ENCODE measurements at places on chromosomes 2 and 18.

DNA sequence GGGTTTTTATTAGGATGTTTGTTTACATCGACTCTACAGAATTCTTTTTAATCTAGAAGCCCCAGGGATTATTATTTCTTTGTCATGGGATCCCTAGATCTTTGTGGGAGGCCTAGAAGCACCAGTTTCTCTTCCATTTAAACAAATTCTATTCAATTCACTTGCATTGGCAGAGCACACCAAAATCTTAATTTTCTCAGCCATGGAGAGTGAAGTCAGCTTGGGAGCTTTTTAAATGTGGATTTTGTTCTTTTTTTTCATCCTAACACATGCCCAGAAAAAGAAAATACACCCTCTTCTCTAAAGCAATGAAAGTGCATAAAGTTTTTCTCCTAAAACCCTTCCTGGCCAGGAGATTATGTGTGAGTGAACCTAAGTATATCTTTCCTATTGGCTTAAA is 38.5 kb downstream of the CDCA7 start:
- no peak for DNase-seq

- no peak for DNase-seq
Observed at GRCh38 chr2:160609346-160609745, 115.7 kb upstream of the RBMS1 start.

DNA sequence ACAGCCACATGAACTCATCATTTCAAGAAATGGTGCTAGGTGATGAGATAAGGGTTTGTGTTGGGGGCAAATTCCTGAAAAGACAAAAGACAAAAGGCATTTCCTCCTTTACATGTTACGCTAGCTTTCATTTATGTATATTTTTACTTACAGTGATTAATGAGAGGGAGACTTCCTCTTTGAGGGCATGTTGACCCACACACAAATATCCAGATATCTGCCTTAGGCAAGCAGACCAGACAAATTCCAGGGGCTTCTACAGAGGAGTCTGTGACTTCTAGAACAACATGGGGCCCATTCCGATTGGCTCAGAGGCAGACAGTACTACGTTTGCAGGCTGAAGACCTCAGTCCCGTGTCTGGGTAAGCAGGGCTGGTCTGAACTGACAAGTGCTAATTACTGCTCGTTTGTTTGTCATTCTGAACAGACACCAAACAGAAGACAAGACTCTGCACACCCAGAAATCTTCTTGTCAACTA is 74.8 kb upstream of the ST6GAL2 start:
- DNase-seq = no peak

GRCh38 chr2:162566666-162567065 is 222.7 kb downstream of the GCA start:
- no peak for DNase-seq

GRCh38 chr18:79911344-79912270 is 39.8 kb downstream of the SLC66A2 start:
- no peak for DNase-seq

DNA sequence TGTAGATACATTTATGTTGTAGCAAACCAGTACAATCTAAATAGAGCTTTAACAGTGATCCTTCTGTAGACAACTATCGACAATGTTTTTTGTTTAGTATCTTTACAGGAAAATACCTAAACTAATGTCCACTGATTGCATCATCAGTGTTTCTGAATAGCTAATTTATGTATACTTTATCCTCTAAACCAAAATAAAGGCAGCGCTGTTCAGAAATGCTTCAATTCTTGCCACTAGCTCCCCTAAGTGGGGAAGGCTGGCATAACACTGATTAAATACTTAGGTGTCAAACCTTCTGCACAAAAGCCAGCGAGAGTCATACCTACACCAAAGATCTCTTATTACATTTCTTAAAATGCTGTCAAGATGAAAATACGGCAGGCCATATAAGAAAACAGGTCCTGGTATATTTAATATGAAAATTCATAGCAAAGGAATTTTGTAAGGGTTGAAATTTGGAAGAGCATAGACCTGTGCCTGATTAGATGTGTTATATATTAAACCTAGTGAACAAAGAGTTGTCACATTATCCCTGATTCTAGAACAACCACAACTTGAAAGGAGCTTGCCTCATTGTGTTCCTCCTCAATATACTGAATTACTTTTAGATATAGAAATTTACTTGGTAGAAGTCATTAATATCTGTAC is 1693.4 kb upstream of the SLC39A10 start:
- no peak for DNase-seq

DNA sequence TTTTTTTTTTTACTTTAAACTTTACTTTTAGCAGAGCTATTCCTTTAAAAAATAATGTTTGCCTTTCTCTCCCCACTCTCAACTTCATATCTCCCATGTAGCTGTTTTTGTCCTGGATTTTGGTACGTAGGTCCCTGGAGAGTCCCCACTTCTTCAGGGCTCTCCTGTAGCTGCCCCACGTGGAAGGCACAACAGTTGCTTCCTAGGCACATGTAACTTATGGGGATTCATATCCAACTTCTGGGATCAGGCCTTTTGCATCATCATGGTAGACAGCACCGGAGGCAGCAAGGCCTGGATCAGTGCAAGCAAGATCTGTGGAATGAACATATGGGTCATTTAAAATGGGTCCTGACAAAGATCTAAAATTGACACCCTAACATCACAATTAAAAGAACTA is 95.7 kb downstream of the ACAA2 start:
- no peak for DNase-seq

- DNase-seq = no peak
Observed at GRCh38 chr2:192940767-192941166, 746.0 kb upstream of the TMEFF2 start.

DNA sequence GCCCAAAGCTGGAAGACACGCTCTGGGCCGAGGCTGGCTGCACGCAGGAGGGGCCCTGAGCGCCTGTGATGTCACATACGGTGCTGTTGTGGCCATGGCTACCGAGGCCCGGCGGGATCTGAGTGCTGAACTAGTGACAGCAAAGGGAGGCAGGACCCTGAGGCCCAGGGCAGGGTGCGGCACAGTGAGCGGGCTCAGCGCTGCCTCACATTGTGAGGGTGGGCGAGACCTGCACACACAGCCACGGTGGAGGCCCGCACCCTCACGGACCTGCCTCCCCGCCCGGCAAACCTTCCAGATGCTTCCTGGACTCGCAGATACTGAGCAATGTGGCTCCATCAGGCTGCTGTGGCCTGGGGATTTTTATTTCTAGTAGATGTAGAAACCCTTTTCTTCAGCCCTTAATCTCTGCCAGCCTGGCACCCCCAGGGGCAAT is 133.8 kb upstream of the CTDP1 start:
- no peak for DNase-seq

DNA sequence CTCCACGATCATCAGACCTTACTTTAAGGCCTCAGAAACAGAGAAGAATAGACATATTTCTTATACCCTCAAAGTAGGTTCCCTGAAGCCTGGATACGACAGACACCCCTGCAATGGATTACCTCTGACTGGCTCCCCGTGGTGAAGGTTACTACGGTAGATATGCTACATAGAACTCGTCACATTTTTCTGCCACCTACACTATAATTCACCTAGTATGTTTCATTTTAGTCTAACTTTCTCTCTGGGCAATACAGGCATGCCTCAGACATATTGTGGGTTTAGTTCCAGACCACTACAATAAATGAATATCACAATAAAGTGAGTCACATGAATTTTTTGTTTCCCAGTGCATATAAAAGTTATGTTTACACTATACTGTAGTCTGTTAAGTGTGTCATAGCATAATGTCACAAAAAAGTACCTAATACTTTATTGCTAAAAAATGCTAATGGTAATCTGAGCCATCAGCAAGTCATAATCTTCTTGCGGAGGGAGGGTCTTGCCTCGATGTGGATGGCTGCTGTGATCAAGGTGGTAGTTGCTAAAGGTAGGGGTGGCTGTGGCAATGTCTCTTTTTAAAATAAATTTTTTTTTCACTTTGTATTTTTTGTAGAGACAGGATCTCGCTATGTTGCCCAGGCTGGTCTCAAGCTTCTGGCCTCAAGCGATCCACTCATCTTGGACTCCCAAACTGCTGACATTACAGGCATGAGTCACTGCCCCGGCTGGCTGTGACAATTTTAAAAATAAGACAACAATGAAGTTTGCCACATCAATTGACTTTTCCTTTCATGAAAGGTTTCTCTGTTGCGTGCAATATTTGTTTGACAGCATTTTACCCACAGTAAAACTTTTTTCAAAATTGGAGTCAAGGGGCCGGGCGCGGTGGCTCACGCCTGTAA is 64.6 kb downstream of the TGIF1 start:
- DNase-seq = no peak

DNA sequence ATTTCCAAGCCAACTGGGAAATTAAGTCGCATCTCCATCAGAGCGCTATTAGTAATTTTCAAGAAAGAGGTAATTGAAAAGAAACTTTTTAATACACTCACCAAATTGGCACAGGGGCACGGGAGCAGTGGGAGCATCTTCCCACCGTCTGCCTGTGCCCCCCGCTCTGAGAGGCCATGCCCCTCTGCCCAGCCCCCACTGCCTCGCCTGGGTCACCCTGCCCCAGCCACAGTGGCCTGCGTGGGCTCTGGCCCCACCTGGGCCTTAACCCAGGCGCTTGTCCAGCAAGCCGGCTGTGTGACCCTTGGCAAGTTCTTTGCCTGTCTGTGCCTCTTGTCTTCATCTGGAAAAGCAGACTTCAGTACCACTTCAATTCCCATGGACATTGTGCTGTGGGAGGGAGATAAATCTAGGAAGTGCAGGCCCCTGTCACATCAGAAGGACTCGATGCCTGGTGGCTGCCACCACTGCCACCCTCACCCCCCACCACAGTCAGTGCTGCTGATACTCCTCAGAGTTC is 31.9 kb downstream of the GLI2 start:
- DNase-seq = no peak

- no peak for DNase-seq
Observed at GRCh38 chr2:168978461-168978861, 52.7 kb downstream of the ABCB11 start.

- no peak for DNase-seq
Observed at GRCh38 chr2:200578778-200579177, 7.0 kb upstream of the AOX1 start.

- no peak for DNase-seq
Observed at GRCh38 chr18:38494065-38494464, 928.5 kb upstream of the CELF4 start.

DNA sequence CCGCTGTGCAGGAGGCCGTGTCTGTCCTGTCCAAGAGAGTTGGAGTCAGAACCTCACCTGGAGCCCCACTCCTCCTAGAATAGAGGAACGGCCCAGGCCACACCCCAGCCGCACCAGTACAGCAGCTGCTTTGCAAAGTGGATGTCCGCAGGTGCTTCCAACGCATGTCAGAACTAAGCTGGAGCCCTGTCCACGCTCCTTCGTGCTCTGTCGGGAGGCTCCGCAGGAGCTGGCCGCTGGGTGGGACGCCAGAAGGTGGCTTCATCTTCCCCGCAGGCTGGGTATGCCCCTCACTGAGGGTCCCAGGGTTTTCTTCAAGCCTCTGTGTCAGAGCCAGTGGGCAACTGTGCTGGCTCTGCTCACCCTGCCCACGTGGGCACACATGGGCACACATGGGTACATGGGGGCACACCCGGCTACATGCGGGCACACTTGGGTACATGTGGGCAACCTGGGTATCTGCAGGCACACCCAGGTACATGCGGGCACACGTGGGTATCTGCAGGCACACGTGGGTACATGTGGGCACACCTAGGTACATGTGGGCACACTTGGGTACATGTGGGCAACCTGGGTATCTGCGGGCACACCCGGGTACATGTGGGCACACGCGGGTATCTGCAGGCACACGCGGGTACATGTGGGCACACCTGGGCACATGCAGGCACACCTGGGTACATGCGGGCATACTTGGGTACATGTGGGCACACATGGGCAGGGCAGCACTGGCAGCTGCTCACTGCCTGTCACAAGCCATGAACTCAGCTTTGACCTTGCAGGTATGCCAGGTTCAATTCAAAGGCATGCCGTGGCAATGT is 67.1 kb upstream of the CTDP1 start:
- DNase-seq = no peak

- no peak for DNase-seq
Observed at GRCh38 chr2:30145826-30146336, 926 bp upstream of the YPEL5 start.

- peak; percentile 13 for DNase-seq
Observed at GRCh38 chr2:136384531-136385303, 266.8 kb upstream of the CXCR4 start.

- DNase-seq = no peak
Observed at GRCh38 chr18:52875725-52876124, 535.7 kb downstream of the DCC start.

DNA sequence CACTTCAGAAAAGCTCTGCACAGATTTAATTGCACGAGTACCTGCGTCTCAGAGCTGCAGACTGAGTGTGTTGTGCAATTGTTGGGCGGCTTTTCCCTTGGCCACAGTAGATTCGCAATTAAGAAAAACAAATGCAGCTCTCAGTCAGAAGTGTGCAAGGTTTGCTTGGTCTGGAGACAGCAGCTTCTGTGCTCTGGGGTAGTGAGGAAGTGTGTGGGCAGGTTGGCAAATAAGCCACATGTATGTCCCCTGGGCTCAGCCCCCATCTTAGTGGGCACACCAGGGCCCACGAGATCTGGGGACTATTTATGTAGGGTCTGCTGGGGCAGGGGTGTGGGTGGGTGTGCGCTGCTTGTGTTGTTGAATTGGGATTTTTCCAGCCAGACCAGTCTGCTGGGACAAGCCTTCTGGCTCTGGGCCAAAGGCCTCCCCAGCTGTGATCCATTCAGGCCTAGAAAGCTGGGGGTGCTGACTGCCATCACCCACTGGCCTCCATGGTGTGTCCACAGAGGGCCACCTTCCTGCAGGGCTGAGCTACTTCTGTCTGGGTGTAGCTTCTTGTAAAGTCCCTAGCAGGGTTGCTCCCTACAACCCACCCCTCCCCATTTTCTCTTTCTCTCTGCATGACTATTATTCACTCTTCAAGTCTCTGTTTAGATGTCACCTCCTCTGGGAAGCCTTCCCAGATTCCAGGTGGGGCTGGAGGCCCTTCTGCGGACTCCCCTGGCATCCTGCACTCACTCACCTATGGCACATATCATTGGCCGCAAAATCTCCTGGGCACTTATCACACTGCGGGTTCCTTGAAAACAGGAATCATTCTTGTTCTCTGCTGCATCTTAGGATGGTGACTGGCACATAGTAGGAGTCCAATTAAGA is 67.8 kb downstream of the ODC1 start:
- no peak for DNase-seq

DNA sequence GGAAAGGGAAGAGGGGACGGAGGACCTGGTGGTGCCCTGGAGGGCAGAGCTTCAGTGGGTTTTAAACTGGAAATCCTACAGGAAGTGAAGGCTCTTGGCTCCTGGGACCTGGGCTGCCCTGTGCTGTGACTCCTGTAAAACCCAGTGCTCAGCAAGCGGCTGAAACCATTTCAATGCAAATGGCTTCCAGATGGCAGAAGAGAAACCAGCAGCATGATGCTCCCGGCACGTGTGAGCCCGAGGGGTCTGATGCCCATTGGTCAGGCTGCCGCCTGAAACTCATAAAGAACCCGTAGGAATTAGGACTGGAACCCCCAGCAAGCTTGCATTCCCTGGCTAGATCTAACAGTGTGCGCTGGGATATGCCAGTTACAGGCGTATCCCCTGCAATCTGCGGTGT is 109.2 kb upstream of the THOC1 start:
- DNase-seq = no peak

GRCh38 chr2:174873471-174873870 is 109.2 kb upstream of the CHRNA1 start:
- no peak for DNase-seq
